ENCODE measurements at places on chromosomes 6 and 20.
A peak's percentile ranks its signal among the peaks of the same experiment; 100 is the strongest.

GRCh38 chr6:92139601-92140000, 1279.8 kb downstream of the EPHA7 start:
- DNase-seq = no peak

DNA sequence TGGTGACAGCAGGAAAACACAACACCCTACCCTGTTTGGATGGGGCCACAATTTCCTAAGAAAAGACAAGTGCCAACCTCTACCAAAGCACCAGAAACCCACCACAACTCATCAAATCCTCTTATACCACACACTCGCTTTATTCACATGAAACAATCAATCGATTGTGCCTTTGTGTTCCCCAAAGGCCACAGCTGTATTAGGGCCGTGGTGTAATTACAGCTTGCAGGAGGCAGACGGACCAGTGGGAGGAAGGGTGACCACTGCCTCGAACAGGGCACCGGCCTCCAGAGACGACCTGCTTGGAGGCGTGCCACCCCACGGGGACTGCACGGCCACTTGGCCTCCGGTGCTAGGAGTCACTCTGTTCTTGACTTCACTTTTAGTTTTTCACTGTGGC, 264.1 kb downstream of the FOXC1 start:
- DNase-seq = no peak

DNA sequence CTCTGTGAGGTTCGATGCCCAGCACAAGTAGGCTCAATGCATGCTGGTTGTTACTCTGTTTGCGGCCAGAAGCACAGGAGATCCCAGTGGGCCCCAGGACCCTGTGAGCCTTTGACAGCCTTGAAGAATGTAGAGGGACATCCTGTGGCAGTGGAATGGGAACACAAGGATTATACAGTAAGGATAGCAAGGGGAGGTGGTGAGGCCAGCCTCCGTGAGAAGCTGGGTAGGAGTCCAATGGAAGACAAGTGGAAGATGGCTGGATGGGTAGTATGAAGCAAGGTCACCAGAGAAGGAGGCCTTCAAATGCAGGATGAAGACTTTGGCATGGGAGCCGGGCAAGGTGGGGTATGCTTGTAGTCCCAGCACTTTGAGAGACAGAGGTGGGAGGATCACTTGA, 622.9 kb upstream of the CDH4 start:
- no peak for DNase-seq

DNA sequence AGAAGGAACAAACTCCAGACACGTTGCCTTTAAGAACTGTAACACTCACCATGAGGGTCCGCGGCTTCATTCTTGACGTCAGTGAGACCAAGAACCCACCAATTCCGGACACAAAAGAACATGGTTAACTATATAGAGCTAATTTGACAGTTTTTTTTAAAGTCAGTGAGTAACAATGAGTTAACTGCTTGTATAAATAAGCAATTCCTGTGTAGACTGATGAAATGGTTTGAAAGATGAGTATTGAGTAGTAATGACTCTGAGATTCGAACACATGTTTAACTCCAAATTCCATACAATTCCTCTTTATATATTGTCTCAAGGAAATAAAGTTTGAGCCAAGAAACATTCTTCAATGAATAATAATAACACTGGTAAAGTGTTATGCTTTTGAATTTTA, 478.0 kb downstream of the MMUT start:
- peak; percentile 6 for DNase-seq

DNA sequence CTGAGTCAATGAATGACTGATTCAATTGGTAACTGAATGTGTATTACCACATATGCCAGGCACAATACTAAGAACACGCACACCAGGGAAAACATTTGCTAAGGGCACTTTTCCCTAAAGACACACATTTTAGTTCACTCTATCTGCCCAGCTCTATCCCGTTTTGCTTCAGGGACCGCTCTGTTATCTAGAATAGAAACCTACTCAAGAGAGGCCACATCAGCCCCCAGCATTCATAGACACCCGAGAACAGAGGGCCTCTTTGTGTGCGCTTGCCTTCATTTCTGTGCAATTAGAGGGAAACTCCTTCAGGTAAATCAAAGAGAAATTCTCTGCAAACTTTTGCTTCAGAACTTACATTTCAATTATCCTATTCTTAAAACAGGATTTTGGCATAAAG, 50.3 kb downstream of the DZANK1 start:
- no peak for DNase-seq

- DNase-seq = no peak
Observed at GRCh38 chr6:56751604-56752003, 108.9 kb upstream of the DST start.

GRCh38 chr20:36206641-36207040, 29.6 kb upstream of the AAR2 start:
- DNase-seq = no peak

DNA sequence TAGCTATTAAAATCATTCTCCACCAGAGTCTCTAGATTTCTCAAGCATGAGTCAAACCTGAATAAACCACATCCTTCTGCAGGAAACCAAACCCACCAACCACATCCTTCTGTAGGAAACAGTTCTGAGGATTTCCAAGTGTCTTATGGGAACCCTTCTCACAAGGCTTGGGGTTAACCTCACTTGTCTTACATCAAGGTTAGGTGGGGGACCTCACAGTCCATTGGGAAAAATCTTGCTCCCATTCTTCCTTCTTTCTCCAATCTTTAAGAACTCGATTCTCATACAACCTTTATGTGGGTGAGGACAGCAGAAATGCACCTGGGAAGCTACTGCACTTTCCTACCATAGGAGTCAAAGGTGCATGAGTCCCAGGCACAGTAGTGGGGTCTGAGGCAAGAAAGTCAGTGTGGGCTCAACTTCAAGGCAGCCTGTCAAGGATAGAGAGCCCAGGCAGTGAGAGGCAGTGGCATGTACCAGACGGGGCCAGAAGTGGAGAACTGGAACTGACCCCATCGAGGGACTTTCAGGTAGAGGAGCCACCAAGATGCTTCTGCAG, 114.5 kb downstream of the SLC22A3 start:
- peak; percentile 91 for DNase-seq

DNA sequence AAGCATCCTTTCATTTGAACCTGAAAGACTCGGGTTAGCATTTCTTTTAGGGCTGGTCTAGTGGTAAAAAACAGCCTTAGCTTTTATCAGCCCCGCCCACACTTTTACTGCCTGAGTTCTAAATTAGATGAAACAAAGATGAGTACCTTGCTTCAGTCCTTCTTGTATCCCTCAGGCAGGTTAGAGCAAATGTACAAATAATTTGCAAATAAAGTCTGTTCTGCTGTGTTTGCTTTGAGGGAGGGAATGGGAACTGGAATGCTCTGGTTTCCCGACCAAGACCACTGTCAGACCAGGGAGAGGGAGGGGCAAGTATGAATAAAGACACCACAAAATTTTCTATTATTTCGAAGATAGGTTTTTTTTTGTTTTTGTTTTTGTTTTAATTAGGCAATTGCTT, 85.5 kb upstream of the FLRT3 start:
- DNase-seq = no peak

- no peak for DNase-seq
Observed at GRCh38 chr20:59671661-59672471, 67.5 kb downstream of the PHACTR3 start.

- DNase-seq = no peak
Observed at GRCh38 chr20:32610472-32611218, 25.5 kb upstream of the NOL4L start.

- no peak for DNase-seq
Observed at GRCh38 chr6:169933251-169933821, 181.9 kb downstream of the ERMARD start.

DNA sequence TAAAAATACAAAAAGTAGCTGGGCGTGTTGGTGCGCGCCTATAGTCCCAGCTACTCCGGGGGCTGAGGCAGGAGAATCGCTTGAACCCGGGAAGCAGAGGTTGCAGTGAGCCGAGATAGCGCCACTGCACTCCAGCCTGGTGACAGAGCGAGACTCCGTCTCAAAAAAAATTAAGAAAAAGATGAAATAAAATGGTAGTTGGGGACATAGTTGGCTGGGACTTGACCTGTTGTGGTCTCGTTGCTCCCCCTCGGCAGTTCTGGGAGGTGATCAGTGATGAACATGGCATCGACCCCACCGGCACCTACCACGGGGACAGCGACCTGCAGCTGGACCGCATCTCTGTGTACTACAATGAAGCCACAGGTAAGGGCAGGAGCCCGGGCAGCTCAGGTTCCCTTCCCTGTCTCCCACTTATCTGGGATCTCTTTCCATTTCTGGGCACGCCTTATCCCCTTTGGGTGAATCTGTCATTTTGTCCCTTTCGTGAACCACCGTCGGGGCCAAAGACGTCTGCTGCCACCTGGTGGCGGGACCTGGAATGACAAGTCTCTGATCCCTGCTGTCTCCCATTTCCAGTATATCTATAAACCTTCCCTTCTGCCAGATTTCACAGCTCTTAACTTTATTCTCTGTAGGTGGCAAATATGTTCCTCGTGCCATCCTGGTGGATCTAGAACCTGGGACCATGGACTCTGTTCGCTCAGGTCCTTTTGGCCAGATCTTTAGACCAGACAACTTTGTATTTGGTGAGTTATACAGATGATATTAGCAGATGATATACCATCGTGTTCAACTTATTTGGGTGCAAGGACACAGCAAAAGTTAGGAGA, 2.3 kb downstream of the TUBB start:
- DNase-seq = peak; percentile 75

DNA sequence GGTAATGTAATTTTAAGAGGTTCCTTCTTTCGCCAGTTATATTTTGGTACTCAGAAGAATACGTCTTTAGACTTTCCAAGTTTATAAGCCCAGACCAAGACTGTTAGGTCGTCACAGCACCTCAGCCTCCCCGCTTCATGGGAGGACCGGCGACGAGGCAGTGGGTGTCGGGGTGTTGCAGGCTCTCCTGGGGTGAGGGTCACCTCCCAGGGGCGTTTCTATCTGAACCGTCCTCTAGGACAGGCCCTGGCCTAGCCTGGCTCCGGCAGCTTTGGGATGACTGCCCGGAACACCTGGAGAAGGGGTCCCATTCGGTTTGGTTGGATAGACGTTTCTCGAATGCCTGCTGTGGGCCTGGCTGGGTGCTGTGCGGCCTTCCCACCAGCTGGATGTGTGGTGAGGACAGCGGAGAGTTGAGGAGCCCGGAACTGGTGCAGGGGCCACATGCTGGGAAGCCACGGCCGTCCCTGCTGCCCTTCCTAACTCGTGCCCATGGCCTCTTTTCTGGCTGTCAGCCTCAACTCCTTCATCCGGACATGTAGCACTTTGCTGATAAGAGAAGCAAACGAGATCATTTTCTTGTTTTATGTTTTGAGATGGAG, 1.1 kb downstream of the OSBPL2 start:
- DNase-seq = no peak

- no peak for DNase-seq
Observed at GRCh38 chr6:129908858-129909257, 47.7 kb upstream of the TMEM244 start.

GRCh38 chr20:29740951-29741593, 1516.4 kb upstream of the DEFB115 start:
- no peak for DNase-seq

GRCh38 chr6:31393932-31394331, 9.5 kb upstream of the MICA start:
- DNase-seq = no peak

DNA sequence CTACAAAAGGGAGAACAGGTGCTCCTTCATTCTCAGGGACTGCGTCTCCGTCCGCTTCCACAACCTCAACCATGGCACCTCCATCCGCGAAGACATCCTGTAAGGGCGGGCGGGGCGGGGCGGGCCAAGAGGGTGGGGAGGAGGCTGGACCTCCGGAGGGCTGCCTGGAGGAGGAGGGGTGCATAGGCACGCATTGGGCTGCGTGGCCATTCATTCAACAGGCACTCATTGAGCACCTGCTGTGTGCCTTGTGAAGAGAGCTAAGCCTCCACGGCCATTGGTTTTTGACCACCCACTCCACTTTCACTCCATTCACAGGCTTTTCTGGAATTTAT, 435 bp downstream of the ZSWIM3 start:
- no peak for DNase-seq

- no peak for DNase-seq
Observed at GRCh38 chr6:33628401-33628964, 7.4 kb downstream of the ITPR3 start.

DNA sequence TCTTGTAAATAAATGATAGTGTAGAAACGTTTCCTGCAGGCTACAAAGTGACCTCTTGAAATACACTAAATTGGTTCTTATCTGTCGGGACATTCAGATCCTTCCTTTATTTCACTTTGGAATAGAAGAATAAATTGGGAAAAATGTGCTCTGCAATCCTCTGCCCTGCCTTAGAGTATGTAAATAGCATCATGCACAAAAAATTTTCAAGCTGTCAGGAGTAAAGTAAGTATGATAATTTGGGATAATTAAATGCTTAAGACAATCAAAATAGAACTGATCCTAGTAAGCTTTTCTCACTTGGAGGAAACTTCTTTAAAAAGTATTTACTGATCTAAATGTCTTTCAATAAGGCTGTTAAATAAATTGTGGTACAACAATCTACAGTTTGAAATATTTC, 3.1 kb upstream of the TPBG start:
- no peak for DNase-seq

- no peak for DNase-seq
Observed at GRCh38 chr6:169799474-169799926, 48.1 kb downstream of the ERMARD start.

GRCh38 chr20:3446779-3447178, 24.0 kb upstream of the ATRN start:
- DNase-seq = no peak

GRCh38 chr6:163083141-163083540, 331.4 kb upstream of the QKI start:
- DNase-seq = no peak

DNA sequence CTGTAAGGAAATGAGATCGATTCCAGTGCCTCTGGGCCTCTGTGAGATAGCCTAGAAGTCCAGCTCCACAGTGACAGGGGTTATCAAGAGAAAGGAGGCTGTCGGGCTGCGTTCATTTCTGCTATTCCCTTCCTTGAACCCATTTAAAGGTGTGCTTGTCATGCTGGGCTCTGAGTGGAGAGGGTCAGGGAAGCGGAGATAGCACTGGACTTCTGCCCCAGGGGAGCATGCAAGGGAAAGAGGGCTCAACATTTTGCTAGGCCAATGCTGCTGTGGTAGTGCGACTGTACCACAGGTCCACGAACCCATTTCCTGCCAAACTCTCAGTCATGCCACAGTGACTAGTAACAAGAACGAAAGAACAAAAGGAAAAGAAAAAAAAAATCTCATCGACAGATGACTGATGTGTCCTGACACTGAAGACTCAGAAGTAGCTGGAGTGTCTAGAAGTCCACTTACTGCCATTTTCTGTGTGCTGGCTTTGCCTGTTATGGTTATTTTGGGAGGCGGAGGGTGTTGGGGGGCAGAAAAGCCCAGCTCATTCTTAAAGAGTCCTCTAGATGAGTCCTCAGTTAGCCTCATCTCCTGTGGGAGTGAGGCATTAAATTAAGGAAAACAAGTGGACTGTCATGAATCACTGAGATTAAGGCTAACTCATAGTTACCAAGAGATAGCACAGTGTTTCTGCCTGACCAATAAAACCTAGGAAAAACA, 8.1 kb downstream of the NEDD9 start:
- DNase-seq = peak; percentile 38

- no peak for DNase-seq
Observed at GRCh38 chr6:148987982-148988381, 241.2 kb downstream of the UST start.

- DNase-seq = no peak
Observed at GRCh38 chr20:44029848-44030230, 115.2 kb downstream of the TOX2 start.
